ENCODE measurements at places on chromosomes 2 and 18.

DNA sequence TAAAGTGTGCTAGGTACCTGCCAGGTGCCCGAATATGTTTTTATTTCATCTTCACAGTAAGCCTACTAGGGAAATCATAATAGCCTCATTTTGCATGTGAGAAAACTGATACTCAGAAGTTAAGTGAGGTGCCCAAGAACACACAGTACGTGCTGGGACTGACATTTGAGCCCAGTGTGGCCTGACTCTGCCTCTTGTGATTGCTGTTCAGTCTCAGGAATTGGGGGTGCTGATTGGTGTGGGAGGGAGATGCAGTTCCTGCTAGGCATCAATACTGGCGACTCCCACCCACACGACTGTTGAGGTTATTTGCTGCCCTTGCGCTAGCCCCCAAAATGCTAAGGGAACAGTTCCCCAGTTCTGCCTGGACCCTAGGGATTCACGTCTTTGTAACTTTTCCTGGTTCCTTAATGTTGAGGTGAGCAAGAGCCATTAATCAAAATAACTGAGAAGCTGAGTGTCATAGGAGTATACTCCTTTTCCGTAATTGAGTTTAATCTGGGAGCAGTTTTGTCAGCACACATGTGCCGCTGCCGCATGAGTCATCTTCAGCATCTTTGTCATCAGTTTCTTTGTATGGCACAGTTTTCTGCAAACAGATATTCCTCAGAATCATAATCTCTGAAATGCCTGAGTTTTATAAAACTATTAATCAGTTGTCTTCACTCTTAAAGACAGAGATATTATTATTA lies 120.7 kb downstream of the NCK2 start:
- no peak for DNase-seq

DNA sequence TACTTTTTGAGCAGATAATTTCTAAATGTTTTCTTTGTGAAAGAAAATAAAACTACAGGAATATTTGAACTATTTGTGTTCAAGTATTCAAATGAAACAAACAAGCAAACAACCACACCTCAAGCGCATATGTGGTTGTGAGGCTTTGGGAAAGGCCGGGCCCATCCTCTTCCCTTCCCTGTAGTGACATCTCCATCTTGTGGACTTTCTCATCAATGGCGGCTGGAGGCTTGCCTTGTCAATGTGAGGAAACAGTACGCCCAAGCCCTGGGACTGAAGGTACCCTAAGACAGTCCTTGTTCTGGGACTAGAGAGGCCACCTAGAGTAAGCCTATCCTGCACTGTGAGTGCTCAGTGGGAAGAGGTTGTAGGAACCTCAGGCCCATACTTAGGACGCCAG lies 166.8 kb downstream of the TPGS2 start:
- no peak for DNase-seq

- no peak for DNase-seq
These were observed 20.3 kb upstream of the KIDINS220 start for GRCh38 chr2:8857709-8858108.

GRCh38 chr2:160741271-160741670 lies 247.7 kb upstream of the RBMS1 start:
- DNase-seq = no peak

GRCh38 chr2:146458585-146458984 lies 1386.2 kb upstream of the ACVR2A start:
- no peak for DNase-seq

DNA sequence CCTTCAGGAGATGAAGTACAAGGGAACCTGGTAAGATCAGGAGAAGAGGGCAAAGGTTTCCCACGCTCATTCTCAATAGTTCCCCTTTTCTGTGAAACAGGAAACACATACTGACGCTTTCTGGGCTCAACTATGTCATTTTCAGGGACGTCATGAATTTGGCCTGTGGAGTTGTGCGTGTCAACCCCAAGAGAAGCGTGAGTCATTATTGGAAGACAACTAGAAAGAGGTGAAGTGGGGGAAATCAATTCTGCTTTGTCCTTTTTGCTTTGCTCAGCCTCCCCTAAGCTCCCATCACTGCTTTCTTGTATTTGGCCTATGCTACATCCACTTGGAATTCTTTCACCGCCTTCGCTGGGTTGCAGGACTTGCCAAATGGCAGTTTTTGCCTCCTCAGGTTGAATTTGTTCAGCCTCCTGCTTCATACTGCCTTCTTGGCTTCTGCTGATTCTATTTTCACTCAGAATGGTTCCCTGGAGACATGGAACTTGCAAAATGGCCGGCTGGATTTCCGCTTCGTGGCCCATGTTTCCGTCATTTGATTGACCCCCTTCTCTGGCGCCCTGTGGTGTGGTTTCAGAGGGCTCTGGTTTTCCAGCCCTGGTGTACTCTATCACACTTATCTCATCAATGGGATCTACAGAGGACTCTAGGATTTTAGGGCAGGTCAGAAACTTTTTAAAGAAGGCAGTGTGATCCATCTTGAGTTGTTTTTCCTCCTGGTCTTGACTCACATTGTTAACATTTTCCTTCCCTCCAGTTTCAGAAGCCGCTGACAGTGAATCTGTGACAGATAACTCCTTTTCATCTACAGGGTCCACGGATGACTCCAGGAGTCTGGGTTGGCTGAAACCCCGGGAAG lies 93.3 kb downstream of the ALPK2 start:
- DNase-seq = peak; percentile 44

- no peak for DNase-seq
These were observed 530.2 kb downstream of the DCC start for GRCh38 chr18:52869942-52870907.

Data from SIG-M5 (cell line).